GM04503 (cell line): ENCODE measurements at places on chromosomes 1 and 21.
A peak's percentile ranks its signal among the peaks of the same experiment; 100 is the strongest.

GRCh38 chr21:37642493-37642892 is 273.8 kb downstream of the KCNJ6 start:
- DNase-seq, result no peak

DNA sequence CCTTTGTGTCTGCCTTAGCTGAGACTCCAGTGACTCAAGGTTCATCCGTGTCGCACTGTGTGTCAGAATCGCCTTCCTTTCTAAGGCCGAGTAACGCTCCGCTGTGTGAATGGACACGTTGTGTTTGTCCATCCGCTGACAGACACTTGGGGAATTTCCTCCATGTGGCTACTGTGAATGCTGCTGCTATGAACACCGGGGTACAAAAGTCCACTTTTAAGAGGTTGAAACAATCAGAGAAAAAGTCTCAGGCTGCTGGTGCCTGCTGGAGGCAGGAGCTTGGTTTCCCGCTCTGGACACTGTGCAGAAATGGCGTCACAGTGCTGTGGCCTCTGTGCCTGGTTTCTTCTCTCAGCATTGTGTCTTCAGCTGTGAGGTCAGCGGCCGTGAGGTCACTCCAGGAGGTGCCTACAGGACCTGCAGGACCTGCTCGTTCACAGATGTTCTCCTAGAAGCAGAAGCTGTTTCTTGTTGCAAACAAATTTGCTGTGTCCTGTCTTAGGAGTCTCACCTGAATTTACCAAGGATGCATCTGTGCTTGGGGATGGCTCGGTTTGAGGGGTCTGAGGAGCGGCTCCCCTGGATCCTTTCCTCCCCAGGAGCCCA is 34.2 kb downstream of the KRTAP10-1 start:
- DNase-seq, result no peak

GRCh38 chr1:57479471-57479870 is 55.6 kb upstream of the DAB1 start:
- no peak for DNase-seq

- DNase-seq, result no peak
Measured at GRCh38 chr1:51978099-51978498, 12.4 kb downstream of the RAB3B start.

- no peak for DNase-seq
Measured at GRCh38 chr1:31642366-31642765, 2.3 kb downstream of the PEF1 start.

DNA sequence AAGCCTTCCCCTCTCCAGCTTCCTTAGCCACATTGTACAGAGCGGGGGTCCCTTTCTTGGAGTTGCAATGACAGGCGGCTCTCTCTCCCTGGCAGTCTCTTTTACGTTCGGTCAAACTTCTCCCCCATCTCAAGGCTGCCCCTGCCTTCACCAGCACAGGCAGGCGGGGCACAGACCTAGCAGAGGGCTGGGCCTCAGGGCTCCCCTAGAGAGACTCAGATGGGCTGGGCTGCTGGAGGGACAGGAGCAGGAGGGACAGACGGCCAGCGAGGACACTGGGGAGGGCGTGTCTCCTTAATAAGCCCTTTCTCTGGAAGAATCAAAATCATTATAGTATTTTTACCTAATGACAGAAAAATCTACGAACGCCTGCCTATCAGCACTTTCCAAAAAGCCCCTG is 79.6 kb downstream of the CASZ1 start:
- no peak for DNase-seq

DNA sequence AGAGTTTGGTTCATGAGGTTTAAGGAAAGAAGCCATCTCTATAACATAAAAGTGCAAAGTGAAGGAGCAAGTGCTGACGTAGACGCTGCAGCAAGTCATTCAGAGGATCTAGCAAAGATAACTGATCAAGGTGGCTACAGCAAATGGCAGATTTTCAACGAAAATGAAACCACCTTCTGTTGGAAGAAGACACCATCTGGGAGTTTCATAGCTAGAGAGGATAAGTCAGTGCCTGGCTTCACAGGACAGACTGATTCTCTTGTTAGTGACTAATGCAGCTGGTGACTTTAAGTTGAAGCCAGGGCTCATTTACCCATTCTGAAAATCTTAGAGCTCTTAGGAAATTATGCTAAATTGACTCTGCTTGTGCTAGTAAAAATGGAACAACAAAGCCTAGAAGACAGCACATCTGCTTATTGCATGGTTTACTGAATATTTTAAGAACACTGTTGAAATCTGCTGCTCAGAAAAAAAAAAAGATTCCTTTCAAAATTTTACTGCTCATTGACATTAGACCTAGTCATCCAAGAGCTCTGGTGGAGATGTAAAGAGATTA is 10.5 kb downstream of the MAEL start:
- no peak for DNase-seq

DNA sequence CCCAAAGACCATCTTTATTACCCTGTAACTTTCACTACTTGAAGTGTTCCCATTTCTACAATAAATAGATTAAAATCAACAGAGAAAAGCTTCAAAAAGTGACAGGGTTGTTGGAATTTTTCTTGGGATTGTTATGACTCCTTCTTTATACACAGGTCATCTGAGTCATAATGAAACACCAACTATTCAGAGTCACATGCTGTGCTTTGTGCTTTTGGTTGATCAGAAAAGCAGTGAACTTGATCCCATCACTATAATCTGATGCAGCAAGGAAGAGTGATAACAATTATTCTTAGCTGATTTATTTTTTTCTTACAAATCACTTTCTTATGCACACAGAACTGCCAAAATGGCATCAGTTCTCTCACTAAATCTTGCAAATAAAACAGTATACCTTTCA is 422.9 kb downstream of the PTBP2 start:
- DNase-seq, result peak; percentile 37

DNA sequence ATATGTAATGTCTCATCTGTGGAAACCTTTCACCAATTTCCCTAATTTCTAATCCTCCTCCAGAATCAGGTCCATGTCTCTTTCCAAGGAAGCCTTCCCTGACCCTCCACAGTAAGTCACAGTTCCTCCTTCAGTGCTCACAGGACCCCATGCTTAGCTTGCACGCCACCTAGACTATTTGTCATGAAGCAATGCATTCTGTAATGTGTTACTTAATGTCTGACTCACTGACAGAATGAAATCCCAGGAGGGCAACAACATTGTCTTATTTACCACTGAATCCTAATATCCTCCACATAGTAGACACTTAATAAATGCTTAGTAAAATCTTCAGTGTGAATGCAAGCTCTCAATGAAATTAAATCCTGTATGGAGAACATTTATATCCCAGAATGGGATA is 245.9 kb upstream of the PLD5 start:
- DNase-seq, result no peak
